Nasal cavity respiratory epithelium epithelial cell of viscerocranial mucosa (primary cell): ENCODE measurements at places on chromosomes 16 and 17. TPM values are rescaled to one million over a fixed set of nuclear protein-coding genes. Genes with fewer than 3 reads are reported as not detected.

The MRC2 gene
- 6.8 and 92.1 TPM in 2 replicates for total RNA-seq

The MKS1 gene
- total RNA-seq: 10.6 and 11.5 TPM in 2 replicates

The KRTAP16-1 gene
- total RNA-seq: not detected in 2 replicates

The PPY gene
- total RNA-seq: not detected in 2 replicates

The MFAP4 gene
- total RNA-seq: not detected in 2 replicates

The UMOD gene
- not detected in 2 replicates for total RNA-seq

The PRR11 gene
- total RNA-seq: 0.85 and 1.4 TPM in 2 replicates

The CES4A gene
- 1.4 and 2.0 TPM in 2 replicates for total RNA-seq

The WNT9B gene
- not detected in 2 replicates for total RNA-seq

The SRRM2 gene
- total RNA-seq: 39.0 and 118 TPM in 2 replicates

The SULT1A2 gene
- total RNA-seq: 0.21 TPM in 1 of 2 replicates, not detected in the other

The RUNDC3A gene
- 0.57 and 3.4 TPM in 2 replicates for total RNA-seq

The SNAI3 gene
- under 0.01 TPM in 1 of 2 replicates, not detected in the other for total RNA-seq

The CCL14 gene
- total RNA-seq: not detected in 2 replicates

The FOXJ1 gene
- not detected in 2 replicates for total RNA-seq

The CDRT15L2 gene
- total RNA-seq: not detected in 2 replicates

The NOXO1 gene
- 0.28 and 1.7 TPM in 2 replicates for total RNA-seq

The ATP2A3 gene
- under 0.01 and 0.28 TPM in 2 replicates for total RNA-seq

The NPIPA3 gene
- total RNA-seq: 0.34 and 1.1 TPM in 2 replicates

The RNF112 gene
- 0.34 and 0.43 TPM in 2 replicates for total RNA-seq

The DHRS7C gene
- not detected in 2 replicates for total RNA-seq

The KIF2B gene
- total RNA-seq: not detected in 2 replicates

The PSMD12 gene
- total RNA-seq: 22.9 and 51.0 TPM in 2 replicates

The RILP gene
- 3.4 and 3.6 TPM in 2 replicates for total RNA-seq

The CCL8 gene
- total RNA-seq: not detected in 2 replicates

The ZG16 gene
- not detected in 2 replicates for total RNA-seq

The LGALS9C gene
- under 0.01 and 0.21 TPM in 2 replicates for total RNA-seq

The CCR7 gene
- not detected in 2 replicates for total RNA-seq

The CD19 gene
- total RNA-seq: not detected in 2 replicates

The CHST4 gene
- under 0.01 and 0.85 TPM in 2 replicates for total RNA-seq

The GALK1 gene
- 9.9 and 16.0 TPM in 2 replicates for total RNA-seq

The ARHGAP27 gene
- 28.0 and 46.8 TPM in 2 replicates for total RNA-seq

The SDR42E2 gene
- total RNA-seq: not detected in 2 replicates

The CDH11 gene
- total RNA-seq: 7.9 and 12.4 TPM in 2 replicates

The NAGS gene
- total RNA-seq: 11.8 and 19.5 TPM in 2 replicates

The MT4 gene
- not detected in 2 replicates for total RNA-seq

The NPW gene
- under 0.01 TPM in 1 of 2 replicates, not detected in the other for total RNA-seq

The NXN gene
- total RNA-seq: 69.7 and 82.2 TPM in 2 replicates

The TEX14 gene
- 0.07 TPM in 1 of 2 replicates, not detected in the other for total RNA-seq

The TBC1D10B gene
- total RNA-seq: 21.5 and 35.7 TPM in 2 replicates

The COL1A1 gene
- total RNA-seq: 11.3 and 73.1 TPM in 2 replicates

The MAP2K6 gene
- under 0.01 and 1.4 TPM in 2 replicates for total RNA-seq

The SLX1B gene
- total RNA-seq: 4.6 and 14.4 TPM in 2 replicates

The TUBD1 gene
- 8.9 and 10.7 TPM in 2 replicates for total RNA-seq

The CD300LG gene
- total RNA-seq: not detected in 2 replicates

The LRRC3C gene
- not detected in 2 replicates for total RNA-seq

The PYDC1 gene
- total RNA-seq: not detected in 2 replicates

The TEKT1 gene
- not detected in 2 replicates for total RNA-seq

The AANAT gene
- not detected in 2 replicates for total RNA-seq

The KRT27 gene
- not detected in 2 replicates for total RNA-seq

The ATP1B2 gene
- not detected in 2 replicates for total RNA-seq

The RNU2-1 gene
- not detected in 2 replicates for total RNA-seq

The SOST gene
- total RNA-seq: not detected in 2 replicates
